Psoas muscle (tissue), 8 donors: ENCODE measurements at places on chromosomes 2 and 18. TPM values are rescaled to one million over a fixed set of nuclear protein-coding genes. Genes with fewer than 3 reads are reported as not detected.

DNA sequence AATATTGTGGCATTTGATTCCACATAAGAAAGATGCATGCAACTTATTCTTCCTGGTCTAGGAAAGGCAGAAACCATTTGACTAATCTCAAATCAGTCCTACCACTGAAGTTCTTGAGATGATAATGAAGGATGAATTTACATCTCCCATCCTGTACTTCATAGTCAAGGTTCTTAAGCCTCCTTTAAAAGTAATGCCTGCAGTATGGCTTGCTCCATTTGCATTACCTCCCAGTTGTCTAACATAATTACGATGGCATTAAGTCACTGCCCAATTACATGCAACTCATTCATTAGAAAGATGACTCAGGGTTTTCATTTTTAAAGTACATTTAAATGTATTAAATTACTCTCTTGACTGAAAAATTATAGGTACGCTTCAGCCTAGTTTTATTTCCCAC is 32.2 kb downstream of the THADA start:
- DNase-seq = no peak
- no peaks in the 10 kb centered on the region for H3K36me3 ChIP-seq
- H3K27ac ChIP-seq = no peak overlapping the region
- H3K27me3 ChIP-seq = no peaks in the 10 kb centered on the region
- no peak overlapping the region for H3K4me3 ChIP-seq

DNA sequence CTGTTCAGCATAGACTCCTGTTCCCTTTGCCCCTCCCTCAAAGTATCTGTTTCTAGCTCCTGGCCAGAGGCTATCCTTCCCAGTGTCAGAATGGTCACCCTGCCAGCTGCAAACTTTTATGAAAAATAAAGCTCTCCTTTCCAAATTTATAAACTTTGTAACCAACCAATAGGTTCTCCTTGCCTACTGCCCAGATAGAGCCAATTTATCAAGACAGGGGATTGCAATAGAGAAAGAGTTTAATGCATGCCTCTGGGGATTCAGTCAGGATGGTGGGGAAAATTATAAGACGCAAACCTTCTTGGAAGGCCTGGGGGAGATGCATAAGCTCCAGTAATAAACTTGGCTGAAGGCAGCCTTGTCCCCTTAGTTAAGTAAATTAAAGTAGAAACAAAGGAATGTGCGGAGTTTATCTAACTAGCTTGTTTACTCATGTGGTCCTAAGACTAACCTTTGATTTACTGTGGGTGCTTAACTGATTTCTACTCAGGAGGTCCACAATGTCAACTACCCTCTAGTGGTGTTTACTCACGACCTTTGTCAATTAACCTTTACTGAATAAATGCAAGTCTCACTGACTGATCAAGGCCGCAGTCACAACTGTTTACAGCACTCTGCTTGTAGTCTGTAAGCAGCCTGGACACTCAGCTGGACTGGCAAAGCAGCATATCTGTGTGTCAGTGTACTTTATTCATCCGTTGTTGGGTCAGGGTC is 42.9 kb upstream of the PDK1 start:
- H3K27me3 ChIP-seq = no peaks in the 10 kb centered on the region
- no peak overlapping the region for H3K4me3 ChIP-seq
- no peaks in the 10 kb centered on the region for H3K36me3 ChIP-seq
- H3K27ac ChIP-seq = no peak overlapping the region
- H3K4me1 ChIP-seq = no peaks in the 10 kb centered on the region
- no peak for DNase-seq

GRCh38 chr2:222609381-222609780 is 46.5 kb downstream of the FARSB start:
- no peaks in the 10 kb centered on the region for H3K4me1 ChIP-seq
- H3K27ac ChIP-seq = no peak overlapping the region
- H3K27me3 ChIP-seq = no peaks in the 10 kb centered on the region
- no peak for DNase-seq

The MERTK gene
- 2.9 TPM for total RNA-seq
